Germinal center (tissue), 1 donor: ENCODE measurements at places on chromosomes 6 and 20.

DNA sequence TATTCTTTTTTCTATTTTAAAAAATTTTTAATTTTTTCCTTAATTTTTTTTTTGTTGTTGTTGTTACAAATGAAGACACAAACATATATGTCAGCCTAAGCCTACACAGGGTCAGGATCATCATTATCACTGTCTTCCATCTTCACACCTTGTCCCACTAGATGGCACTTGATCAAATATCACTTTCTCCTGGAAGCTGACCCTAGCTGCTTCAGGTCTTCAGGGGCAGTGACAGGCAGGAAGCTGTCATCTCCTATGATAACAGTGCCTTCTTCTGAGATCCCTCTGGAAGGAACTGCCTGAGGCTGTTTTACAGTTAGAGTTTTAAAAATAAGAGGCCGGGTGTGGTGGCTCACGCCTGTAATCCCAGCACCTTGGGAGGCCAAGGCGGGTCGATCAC lies 70.2 kb upstream of the EEF1E1 start:
- no peak for DNase-seq

- no peak for DNase-seq
These were observed 185.7 kb downstream of the SASH1 start for GRCh38 chr6:148528292-148528691.

GRCh38 chr6:72616406-72617015 lies 5.4 kb upstream of the KCNQ5 start:
- peak; percentile 29 for DNase-seq

DNA sequence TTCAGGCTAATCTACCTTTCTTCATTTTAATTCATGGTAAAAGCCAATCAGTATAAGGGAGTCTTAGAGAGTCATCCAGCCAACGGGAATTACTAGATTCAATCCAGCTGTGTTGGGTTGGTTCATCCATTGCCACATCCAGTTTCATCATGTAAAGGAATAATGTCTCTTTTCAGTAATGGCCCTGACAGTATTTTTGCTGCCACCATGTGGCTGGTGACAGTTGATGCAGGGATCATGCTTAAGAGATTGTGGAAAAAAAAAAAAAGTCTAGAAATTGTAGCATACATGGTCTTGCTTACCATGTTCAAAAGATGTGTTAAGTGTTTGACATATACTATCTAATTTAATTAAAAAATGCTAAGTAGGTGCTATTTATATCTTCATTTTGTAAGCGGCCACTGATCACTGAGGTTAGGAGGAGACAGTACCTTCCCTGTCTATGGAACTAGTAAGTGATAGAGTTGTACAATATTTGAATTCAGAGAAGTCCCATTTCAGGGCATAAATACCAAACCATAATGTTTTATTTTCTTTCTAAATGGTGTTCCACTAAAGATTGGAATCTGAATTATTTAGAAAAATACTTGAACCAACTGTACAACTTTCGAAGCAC lies 135.9 kb downstream of the KHDRBS2 start:
- peak; percentile 7 for DNase-seq

- no peak for DNase-seq
These were observed 205.6 kb downstream of the DTNBP1 start for GRCh38 chr6:15457121-15457650.

- peak; percentile 34 for DNase-seq
These were observed 1.3 kb downstream of the SRF start for GRCh38 chr6:43172104-43173007.
